ENCODE measurements at places on chromosomes 1 and 21.

GRCh38 chr1:5753549-5754421, 238.4 kb downstream of the NPHP4 start:
- no peak for DNase-seq

- DNase-seq, result no peak
Observed at GRCh38 chr1:14190508-14190907, 408.0 kb upstream of the KAZN start.

- no peak for DNase-seq
Observed at GRCh38 chr1:230232371-230232771, 165.3 kb downstream of the GALNT2 start.

GRCh38 chr21:21156957-21157356, 158.7 kb downstream of the NCAM2 start:
- no peak for DNase-seq

GRCh38 chr1:168148916-168149315, 12.2 kb upstream of the GPR161 start:
- DNase-seq, result no peak

DNA sequence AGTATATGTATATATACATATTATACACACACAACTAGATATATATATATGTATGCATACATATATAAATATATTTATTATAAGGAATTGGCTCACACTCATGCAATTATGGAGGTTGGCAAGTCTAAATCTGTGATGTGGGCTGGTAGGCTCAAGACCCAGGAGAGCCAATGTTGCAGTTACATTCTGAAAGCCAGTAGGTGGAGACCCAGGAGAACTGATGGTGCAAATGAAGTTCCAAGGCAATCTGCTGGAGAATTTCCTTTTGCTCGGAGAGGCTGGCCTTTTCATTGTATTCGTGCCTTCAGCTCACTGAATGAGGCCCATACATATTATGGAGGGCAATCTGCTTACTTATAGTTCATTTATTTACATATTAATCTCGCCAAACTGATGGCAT, 9.4 kb downstream of the IVL start:
- DNase-seq, result peak; percentile 5

GRCh38 chr1:55747408-55747841, 532.3 kb upstream of the USP24 start:
- DNase-seq, result no peak

DNA sequence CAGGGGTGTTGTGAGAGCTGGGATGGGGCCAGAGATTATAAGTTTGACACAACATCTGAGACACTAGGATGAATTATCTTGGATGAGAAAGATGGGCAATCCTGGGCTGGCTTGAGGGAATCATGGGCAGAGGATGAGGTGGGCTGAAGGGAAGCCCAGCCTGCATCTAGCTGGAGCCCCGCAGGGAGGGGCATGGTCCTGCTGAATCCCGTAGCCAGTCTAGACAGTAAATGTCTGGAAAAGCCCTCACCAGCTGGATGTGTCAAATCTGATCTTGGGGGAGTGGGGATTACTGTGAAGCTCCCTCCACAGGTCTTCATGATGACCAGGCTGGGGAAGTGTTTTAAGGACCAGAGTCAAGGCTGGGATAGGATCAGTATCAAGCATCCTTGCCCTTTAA, 3.6 kb upstream of the CASQ1 start:
- DNase-seq, result no peak

- DNase-seq, result no peak
Observed at GRCh38 chr1:54028306-54029251, 10.6 kb upstream of the LDLRAD1 start.

DNA sequence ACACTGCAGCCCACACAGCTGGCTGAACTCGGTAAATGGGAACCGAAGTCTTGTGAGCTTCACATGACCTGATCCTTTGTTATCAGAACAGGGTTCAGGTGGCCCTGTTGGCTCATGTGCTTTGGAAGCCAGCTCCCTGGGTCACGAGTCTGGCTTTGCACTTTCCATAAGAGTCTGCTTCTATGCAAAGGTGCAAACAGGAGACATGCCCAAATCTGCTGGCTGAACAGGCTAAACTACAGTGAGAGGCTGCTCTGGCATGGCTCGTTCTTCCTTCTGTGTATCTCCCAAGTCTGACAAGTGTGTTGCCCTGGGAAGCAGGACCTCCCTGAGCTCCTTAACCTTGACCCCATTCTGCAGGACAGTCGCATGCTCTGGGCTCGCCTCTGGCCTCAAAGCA, 549.6 kb downstream of the KIF26B start:
- no peak for DNase-seq

DNA sequence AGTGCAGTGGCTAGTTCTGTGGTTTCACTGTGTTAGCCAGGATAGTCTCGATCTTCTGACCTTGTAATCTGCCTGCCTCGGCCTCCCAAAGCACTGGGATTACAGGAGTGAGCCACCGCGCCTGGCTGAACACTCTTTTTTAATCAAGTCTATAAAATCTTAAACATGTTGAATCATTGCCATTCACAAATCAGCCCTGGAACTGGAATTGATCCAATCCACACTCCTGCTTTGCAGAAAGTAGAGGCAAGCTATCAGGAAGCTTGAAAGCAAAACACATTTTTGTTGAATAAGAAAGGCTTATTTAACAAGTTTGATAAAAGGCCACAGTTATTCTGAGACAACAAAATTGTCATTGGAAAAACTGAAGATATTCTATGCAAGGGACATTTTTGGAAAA, 18.3 kb upstream of the EFHD2 start:
- DNase-seq, result no peak

GRCh38 chr1:181117648-181118449, 29.3 kb downstream of the IER5 start:
- no peak for DNase-seq

DNA sequence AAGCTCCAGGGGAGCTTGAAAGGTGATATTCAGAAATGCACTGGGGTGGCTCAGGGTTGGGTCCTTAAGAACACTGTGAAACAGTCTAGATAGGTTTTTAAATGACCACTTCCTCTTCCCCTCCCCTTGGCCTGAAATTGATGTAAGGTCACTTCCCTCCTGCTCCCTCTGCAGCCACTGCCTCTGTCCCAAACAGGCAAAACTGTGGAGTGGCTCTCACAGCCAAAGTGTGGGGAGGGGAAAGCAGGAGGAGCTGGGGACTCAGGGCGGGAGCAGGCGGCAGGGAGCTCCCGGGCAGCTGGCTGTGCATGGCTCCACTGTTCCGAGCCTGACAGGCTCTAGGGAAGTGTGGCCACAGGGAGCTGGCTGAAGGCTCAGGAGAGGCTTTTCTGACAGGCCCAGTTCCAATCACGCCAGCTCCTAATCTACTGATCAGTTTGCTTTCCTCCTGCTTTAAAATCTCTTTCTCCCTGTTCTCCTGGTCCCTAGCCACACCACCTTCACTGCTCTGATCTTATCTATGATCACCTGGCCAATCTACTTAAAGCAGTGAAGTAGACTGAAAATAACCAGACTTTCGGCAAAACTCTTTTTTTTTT, 5.1 kb upstream of the CSRP1 start:
- DNase-seq, result no peak

DNA sequence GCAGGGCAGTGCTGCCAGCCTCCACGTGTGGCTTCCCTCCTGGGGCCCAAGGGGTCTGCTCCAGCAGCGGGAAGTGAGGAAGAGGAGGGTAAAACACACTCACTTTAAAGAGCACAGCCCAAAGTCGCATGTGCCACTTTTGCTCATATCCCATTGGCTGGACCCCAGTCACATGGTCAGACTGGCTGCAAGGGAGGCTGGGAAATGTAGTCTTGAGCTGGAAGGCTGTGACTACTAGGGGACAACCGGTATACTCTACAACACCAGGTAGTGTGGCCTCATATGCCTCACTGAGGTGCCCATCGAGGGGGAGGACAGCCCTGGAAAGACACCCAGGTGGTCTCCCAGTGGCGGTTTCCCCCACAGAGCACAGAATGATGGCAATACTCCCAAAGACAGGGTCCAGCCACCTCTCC, 45.2 kb downstream of the CAMK2N1 start:
- DNase-seq, result no peak

DNA sequence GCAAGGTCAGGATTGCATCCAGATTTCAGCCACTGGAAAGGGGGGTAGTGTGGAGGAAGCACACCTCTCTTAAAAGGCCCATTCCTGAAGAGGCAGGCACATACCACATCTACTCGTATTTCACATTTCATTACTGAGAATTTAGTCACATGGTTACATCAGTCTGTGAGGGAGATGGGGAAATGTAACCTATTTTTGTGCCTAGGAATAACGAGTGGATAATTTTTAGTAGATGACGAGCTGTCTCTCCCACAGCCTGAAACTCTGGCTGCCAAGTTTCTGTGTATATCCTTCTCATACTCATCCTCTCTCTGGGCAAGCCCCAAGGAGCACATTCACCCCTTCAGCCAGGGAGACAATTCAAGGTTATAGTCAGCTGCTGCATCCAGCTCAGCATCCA, 10.3 kb upstream of the C21orf91 start:
- no peak for DNase-seq

DNA sequence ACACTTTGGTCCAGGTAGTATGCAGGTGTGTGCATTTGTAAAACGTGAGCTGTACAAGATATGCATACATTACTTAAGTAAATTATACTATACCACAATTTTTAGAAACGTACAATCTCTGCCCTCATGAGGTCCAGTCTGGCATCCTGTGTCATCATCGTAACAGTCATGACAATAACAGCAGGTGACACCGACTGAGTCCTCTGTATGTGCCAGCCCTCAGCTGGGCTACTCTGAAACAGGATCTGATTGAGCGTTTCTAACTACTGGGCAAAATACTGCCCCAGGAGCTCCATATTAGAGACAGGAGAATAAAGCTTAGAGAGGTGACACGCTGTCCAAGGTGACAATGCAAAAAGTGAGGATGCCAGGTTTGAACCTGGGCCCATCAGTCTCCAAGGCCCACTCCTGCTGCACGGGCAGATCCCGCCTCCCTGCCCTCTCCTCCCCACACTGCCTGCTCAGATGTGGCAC, 47.2 kb upstream of the ECE1 start:
- no peak for DNase-seq

GRCh38 chr1:239893127-239893731, 198.5 kb upstream of the FMN2 start:
- DNase-seq, result no peak

- no peak for DNase-seq
Observed at GRCh38 chr1:21763694-21764419, 19.1 kb downstream of the USP48 start.

- DNase-seq, result no peak
Observed at GRCh38 chr1:161973924-161974845, 49.5 kb downstream of the OLFML2B start.

DNA sequence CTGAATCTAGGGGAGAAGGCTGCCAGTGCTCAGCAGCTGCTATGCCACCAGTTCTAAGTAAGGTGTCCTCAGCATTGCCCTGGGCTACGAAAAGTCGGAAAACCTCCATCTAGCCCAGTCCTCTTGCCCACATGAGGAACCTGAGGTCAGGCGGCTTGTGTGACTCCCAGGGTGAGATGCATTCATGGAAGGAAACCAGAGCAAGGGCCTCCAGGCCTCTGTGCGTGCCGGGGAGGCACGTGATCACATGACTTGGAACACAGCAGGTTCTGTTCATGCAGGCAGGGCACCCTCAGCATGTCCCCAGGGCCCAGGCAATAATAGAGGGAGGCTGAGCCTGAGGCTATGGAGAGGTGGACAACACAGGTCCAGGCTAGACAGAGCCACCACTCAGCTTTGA, 312.5 kb upstream of the DUSP10 start:
- DNase-seq, result no peak

DNA sequence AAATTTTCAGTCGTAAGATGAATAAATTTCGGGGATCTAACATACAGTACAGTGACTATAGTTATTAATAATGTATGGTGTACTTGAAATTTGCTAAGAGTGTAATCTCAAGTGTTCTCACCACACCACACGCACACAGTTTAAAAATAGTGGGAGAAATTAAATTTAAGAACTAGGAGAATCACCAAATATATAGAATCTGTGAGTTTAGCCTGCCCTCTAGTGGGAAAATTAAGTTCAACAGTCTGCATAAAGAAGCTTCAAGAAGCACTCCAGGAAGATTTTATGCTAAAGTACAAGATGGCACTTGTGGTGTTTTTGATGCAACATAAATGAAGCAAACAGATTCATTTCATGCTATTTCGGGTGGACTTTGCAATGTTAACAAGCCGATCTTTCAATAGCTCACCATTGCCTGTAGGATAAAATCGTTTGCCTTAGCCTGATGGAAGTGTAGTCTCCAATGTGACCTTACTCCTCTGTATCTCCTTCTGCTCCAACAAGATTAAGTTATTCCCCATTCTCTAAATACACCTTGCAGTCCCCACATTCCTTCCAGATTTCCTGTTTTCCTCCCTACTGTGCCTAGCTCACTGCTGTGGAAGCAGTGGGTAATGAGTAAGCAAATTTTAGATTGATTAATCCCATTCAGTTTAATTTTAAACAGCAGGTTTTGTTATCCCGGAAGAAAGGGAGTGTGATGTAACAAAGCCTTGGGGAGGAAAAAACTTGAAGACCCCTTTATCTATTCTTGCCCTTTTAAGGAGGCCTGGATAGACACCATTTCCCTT, 8.7 kb upstream of the PIK3C2B start:
- DNase-seq, result peak; percentile 70

DNA sequence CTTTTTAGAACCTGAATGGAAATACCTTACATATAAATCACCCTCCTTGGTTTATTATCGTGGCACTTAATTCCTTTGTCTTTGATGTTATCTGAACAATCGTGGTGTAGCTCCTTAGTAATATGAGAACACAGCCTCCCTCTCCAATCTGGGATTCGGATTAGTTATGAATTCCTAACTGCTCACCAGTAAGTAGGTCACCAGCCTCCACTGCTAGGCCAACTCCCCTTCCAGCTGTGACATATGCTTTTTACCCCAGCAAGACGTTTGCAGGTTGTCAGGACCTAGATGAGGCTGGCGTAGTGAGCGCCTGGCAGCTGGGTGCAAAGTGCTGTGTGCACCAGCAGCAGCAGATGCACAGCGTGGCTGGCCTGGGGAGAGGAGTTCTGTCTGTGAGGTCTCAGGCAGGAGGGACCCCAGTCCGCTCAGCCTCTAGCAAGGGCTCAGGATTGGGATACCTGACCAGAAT, 38.2 kb downstream of the NTPCR start:
- no peak for DNase-seq

DNA sequence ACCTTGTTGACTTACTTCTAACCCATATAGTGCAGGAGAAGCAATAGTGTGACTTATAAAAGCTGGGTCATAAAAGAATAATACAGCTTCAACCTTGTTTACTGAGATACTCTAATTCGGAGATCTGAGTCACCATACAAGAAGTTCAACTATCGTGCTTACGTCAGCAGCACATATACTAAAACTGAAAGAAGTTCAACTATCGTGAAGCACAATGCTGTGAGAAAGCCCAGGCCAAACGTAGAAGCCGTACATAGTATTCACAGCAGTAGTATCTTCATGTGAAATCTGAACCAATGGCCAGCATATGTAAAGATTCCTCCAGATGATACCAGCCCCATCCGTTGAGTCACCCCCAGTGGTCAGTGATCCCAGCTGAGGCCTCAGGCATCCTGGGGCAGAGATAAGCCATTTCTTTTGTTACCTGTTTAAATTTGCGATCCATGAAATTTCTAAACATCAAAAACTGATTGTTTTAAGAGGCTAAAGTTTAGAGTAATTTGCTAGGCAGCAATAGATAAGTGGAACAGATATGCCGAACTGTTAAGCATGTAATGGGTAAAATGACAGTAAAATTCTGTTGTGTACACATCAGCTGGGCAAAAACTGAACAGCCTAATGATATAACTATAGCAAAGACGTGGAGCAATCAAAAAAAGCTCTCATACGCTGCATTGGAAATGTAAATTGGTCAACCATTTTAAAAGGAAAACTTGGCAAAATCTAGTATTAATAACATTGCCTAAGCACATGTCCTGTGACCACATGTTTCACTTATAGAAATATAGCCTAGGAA, 53.9 kb upstream of the SAMD13 start:
- no peak for DNase-seq

- no peak for DNase-seq
Observed at GRCh38 chr1:70353601-70354331, 756 bp downstream of the ANKRD13C start.

Data from NCI-H1930 (cell line).